ENCODE measurements at places on chromosomes 6 and 20. TPM values are rescaled to one million over a fixed set of nuclear protein-coding genes. Genes with fewer than 3 reads are reported as not detected.

DNA sequence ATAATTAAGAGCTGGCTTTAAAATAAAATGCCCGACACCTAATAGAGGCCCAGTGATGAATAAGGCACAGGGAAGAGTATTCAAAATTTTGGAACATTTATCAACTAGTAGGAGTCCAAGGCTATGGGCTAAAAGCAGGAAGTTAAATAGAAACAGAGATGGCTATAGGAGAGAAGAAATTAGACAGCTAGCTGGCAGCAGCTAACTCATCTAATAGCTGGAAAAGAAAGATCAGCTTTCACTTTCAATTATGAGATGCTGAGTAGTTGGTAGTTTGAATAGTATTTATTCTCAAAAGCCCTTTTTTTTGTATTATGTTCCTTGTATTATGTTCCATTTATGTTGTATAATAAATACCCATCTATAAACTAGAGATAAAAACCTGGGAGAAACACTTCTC lies 215.7 kb downstream of the SLC35F1 start:
- H3K27me3 ChIP-seq, result no peaks in the 10 kb centered on the region
- H3K27ac ChIP-seq, result no peak overlapping the region
- H3K4me1 ChIP-seq, result no peaks in the 10 kb centered on the region
- no peak for DNase-seq
- H3K4me3 ChIP-seq, result no peak overlapping the region
- H3K36me3 ChIP-seq, result no peaks in the 10 kb centered on the region

- no peaks in the 10 kb centered on the region for H3K36me3 ChIP-seq
- DNase-seq, result no peak
- no peak within 1 kb of the TSS for H3K27ac ChIP-seq
- no peak within 1 kb of the TSS for H3K4me3 ChIP-seq
- H3K4me1 ChIP-seq, result peaks cover 15% of the 10 kb centered on the region
- H3K27me3 ChIP-seq, result peaks cover 21% of the 10 kb centered on the region
Measured at GRCh38 chr6:169253337-169254238, at the start of gene THBS2. THBS2 (minus strand) TSS chr6:169253846; CDS start chr6:169250784, 3,062 bp downstream.

DNA sequence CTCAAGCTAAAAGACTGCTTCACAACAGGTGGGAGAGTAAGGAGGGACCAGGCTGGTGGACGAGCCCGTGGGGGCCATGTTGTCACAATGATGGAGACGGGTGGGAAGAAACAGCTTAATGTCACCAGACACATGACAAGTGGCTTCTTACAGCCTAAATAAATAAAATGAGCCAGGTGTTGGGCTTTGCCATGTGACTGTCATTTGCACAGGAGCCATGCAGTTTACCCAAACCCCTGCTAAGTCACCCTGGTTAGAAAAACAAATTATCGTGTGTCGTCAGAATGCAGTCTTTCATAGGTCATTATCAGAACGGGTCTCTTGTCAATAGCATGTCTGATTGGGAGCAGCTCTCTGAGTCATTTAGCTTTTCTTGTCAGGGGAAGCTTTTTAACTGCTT lies 18.5 kb downstream of the BTBD3 start:
- H3K27me3 ChIP-seq, result no peaks in the 10 kb centered on the region
- no peak for DNase-seq
- H3K4me1 ChIP-seq, result no peaks in the 10 kb centered on the region
- no peak overlapping the region for H3K27ac ChIP-seq
- H3K36me3 ChIP-seq, result no peaks in the 10 kb centered on the region

GRCh38 chr20:2524709-2525506 lies 11.5 kb upstream of the TMC2 start:
- H3K4me1 ChIP-seq, result peaks cover 5% of the 10 kb centered on the region
- DNase-seq, result peak; percentile 15
- H3K4me3 ChIP-seq, result peak overlapping the region; percentile 84

DNA sequence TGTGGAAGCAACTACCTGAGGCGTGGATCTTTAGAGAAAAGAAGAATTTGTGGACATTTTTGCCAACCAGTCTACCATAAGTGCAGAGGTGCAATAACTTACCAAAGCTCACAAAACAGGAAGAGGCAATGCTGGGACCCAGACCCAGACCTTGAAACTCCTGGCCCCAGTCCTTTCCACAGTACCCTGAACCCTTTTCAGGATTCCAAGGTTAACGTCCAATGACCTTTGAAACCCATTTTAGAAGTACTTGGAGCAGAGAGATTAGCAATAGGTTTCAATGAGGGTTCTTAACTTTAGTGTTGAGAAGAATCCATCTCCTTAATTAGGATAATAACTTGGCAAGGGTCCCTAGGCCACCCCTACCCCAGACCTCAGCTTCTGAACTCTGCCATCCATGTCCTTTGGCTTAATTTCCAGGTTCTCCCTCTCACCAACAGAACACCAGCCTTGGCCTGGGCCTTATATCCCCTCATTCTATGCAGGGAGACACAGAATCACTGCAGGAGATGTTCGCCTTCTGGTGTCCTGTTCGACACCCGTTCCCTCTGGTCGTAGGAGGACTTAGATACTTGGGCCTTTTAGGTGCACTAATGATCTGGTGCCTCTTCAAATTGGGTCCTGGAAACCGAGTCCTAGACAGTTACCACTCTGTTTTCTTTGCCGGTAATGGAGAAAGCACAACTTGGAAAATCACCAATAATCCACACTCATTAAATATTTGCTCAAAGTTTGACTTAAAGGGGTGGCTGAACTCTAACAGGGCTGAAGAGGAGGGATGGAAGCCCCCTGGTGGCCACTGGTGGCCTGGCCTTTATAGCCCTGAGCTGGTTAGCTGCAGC lies 40.6 kb downstream of the ISM1 start:
- no peak overlapping the region for H3K27ac ChIP-seq
- DNase-seq, result peak; percentile 60
- no peaks in the 10 kb centered on the region for H3K27me3 ChIP-seq
- H3K4me1 ChIP-seq, result no peaks in the 10 kb centered on the region

DNA sequence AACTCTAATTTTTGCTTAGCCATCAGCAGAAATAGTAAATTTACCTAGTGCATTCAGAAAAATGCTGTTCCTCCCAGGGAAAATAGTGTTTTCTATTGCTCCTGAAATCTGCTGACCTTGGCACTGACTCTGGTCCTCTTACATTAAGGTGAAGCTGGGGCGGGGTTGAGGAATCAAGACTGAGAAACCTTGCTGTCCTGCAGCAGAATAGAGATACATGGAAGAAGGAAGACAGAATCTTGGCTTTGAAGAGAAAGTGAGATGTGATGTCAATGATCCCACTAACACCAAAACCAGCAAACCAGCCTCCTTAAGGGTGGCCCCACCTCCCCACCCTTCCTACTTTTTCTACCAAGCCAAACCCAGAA lies 840 bp upstream of the LY86 start:
- no peak overlapping the region for H3K27ac ChIP-seq
- no peaks in the 10 kb centered on the region for H3K27me3 ChIP-seq
- DNase-seq, result no peak
- H3K36me3 ChIP-seq, result no peaks in the 10 kb centered on the region
- H3K4me3 ChIP-seq, result no peak overlapping the region

DNA sequence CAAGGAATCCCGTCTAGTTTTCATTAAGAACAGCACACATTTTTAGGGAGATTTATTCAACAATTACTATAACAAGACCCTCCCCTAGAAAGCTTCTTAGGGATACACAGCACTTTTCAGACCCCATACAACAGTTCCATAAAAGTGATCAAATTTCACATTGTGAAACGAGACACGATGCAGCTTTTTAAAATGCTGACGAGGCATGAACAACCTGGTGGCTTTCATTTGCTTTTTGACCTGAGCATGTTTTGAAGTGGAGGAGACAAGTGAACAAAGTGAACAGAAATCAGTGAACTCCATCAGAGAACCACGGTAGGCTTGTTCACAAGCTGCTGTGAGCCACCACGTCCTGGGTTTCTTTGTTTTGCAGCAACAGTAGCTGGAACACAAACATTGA lies 112.2 kb downstream of the PCSK2 start:
- H3K27me3 ChIP-seq, result no peaks in the 10 kb centered on the region
- no peaks in the 10 kb centered on the region for H3K36me3 ChIP-seq
- H3K4me1 ChIP-seq, result no peaks in the 10 kb centered on the region
- no peak overlapping the region for H3K27ac ChIP-seq

GRCh38 chr20:38633577-38634093 lies 32.0 kb downstream of the ARHGAP40 start:
- no peaks in the 10 kb centered on the region for H3K36me3 ChIP-seq
- peak; percentile 33 for DNase-seq
- H3K27me3 ChIP-seq, result peaks cover 5% of the 10 kb centered on the region

DNA sequence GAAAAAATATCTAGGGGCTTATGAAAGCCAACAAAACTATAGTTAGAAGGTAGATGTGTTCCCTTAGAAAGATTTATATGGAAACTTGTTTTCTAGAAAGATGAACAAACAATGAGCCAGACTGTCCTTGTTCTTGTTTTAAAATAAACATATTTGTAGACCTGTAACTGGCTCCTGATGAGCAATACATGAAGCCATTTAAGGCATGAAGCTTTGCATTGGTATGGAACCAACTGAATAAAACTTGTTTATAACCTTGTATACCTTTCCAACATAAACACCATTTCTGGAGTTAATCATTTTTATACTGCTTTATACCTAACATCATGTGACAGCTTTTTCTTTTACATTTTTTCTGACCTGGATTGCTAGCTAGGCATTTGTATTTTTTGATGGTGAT lies 247.8 kb downstream of the PRL start:
- H3K4me3 ChIP-seq, result no peak overlapping the region
- H3K27me3 ChIP-seq, result no peaks in the 10 kb centered on the region
- no peaks in the 10 kb centered on the region for H3K36me3 ChIP-seq

GRCh38 chr6:3208098-3208774 lies 19.2 kb downstream of the TUBB2B start:
- no peaks in the 10 kb centered on the region for H3K4me1 ChIP-seq
- H3K27me3 ChIP-seq, result peaks cover 4% of the 10 kb centered on the region
- H3K27ac ChIP-seq, result peak overlapping the region; percentile 56
- H3K4me3 ChIP-seq, result no peak overlapping the region
- H3K36me3 ChIP-seq, result no peaks in the 10 kb centered on the region

APMAP gene
- total RNA-seq, result 82.5 TPM

C20orf96 gene
- total RNA-seq, result 3.7 TPM

GTSF1L gene
- not detected for total RNA-seq
